ENCODE measurements at places on chromosomes 5 and 9. TPM values are rescaled to one million over a fixed set of nuclear protein-coding genes. Genes with fewer than 3 reads are reported as not detected.

Gene RGS14
- total RNA-seq = 9.3 TPM

Gene PCDHA1
- total RNA-seq = not detected

Gene IFNE
- total RNA-seq = not detected

Gene GRM6
- not detected for total RNA-seq

Gene C7
- 37.4 TPM for total RNA-seq

Gene C9orf50
- 2.2 TPM for total RNA-seq

Gene TMEM203
- total RNA-seq = 25.6 TPM

Gene ANKRD33B
- 22.6 TPM for total RNA-seq

Gene IER5L
- 39.3 TPM for total RNA-seq
